H1 (cell line): ENCODE measurements at places on chromosomes 12 and 14.

GRCh38 chr14:99199846-99200653 lies 71.9 kb downstream of the BCL11B start:
- no peak for DNase-seq

- no peak for DNase-seq
Observed at GRCh38 chr14:92513966-92514843, 624 bp downstream of the RIN3 start.

- DNase-seq = peak; percentile 46
Observed at GRCh38 chr12:7638064-7638759, 27.5 kb downstream of the APOBEC1 start.

DNA sequence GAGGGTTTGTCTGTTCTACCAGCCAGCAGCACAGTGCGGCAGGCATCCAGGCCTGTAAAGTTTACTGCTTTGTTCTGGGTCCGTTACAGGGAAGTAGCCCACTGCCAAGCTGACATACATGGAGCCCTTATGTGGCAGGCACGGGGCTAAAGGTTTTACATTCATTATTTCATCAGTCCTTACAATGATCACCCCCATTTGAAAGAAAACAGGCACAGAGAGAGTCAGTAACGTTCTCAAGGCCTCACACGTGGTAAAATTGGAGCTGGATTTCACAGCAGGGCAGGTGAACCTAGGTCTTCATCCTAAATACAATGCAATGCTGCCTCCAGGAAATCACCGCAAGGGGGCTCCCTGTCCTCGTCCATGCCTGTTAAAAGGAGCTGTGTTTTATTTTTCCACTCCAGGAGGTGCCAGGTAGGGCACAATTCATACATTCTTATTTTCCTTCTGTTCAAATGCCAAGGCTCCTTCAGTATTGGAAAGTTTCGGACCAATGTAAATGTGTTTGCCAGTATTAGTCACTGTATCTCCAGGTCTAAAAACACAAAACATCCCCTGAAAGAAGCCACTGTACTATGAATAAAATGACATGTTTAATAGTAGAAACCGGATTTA lies 172.2 kb upstream of the GZMB start:
- peak; percentile 57 for DNase-seq

DNA sequence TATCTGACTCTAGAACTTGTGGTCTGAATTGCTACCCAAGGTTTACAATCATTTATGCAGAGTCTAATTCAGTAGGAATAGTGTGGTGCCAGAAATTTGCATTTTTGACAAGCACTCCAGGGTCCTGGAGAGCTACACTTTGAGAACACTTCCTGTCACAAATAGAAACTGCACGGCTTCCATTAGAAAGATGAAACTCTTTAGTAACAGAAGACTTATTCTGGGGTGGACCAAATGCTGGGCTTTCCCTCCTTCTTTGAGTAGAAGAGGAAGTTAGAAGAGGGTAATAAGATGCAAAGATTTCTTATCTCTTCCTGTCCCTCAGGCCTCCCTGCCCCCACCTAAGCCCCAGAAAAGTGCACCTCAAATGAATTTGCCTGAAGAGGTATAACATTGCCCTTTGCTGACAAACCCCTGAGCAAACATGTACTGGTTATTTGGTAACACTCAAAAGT lies 28.4 kb downstream of the DGLUCY start:
- no peak for DNase-seq

DNA sequence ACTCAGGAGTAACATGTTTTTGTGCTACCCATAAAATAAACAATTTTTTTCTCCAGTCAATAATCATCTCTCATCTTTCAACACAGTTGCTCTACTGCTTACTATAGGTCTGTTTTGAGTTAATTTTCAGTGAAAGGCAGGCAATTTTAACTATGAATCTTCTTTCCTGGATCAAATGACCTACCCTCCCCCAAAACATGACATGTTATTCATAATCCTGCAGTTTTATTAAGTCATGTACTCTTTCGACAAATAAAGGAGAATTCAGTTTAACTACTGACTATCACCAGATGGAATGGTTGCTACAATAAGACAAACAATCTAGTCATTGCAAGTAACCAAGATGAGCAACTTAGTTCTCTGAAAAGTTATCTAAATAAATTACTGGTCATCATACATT lies 106.0 kb upstream of the FAR2 start:
- DNase-seq = no peak

GRCh38 chr12:48126953-48127630 lies 7.9 kb downstream of the PFKM start:
- DNase-seq = no peak

GRCh38 chr12:79652521-79652920 lies 38.2 kb downstream of the PAWR start:
- DNase-seq = no peak

DNA sequence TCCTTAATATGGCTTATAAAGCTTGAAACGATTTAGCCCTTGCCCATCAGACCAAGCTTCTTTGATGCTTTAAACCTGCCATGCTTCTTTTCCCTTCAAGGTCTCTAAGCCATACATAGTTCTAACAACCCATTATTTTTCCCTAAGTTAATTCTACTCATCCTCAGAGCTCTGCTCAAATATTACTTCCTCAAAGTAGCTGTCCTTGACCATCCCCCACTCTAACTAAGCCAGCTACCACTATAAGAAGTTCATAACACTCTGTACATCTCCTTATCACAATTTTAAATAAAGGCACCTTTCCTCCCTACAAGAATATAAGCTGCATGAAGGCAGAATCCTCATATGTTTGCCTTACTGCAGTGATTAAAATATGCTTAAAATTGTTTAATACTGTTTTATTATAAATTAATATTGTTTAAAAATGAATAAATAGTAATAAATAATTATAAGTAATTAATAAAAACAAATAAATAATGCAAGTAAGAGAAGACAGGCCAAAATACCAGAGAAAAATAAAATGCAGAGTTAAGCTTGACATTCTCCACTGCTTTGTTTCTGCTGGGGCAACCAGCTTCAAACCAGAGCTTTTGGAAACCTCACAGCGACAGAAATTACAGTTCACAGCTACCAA lies 76.8 kb downstream of the NUMB start:
- no peak for DNase-seq

DNA sequence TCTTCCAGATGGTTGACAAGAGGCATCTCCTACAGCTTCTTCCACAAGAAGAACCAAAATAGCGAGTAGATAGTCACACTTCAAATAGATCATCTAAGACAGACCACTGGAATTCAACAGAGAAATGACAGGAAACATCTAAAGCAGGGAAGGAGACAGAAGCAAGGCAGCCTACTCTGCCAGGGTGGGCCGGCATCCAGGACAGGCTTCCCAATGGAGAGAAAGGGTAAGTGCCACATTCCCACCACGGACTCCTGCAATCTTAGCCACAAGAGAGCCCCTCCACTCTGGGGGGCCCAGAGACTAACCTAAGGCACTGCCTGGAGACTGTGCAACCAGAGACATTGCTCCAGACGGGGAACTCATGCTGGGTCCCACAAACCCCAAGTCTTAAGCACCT lies 154.5 kb downstream of the NDUFA12 start:
- no peak for DNase-seq
